Stimulated activated CD4-positive, alpha-beta T cell treated with anti-CD3 and anti-CD28 coated beads, Interleukin-12 subunit alpha, Interleukin-12 subunit beta, amount 100 ng/mL, for 4 hours (primary cell): ENCODE measurements at places on chromosomes 12 and 14.

DNA sequence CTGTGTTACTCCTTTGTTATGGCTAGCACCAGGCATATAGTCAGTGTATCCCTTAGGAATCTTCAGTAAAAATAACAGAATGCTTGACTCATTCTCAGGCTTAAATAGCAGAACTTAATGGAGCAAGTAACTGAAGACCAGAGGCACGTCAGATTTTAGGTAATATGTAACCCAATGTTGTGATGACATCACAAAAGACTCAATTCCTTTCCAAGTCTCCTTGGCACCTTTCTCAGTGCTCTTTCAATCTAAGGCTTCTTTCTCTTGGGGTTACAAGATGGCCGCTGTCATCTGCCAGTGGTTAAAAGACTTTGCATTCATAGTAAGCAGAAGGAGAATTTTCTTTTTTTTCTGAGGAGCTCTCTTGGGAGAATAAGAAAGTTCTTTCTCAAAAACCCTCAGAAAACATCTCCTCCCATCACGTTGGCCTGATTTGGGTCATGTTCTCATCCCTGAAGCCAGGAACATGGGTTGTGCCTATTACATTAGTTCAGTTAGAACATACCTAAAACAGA is 33.4 kb upstream of the DCN start:
- no peak for DNase-seq

DNA sequence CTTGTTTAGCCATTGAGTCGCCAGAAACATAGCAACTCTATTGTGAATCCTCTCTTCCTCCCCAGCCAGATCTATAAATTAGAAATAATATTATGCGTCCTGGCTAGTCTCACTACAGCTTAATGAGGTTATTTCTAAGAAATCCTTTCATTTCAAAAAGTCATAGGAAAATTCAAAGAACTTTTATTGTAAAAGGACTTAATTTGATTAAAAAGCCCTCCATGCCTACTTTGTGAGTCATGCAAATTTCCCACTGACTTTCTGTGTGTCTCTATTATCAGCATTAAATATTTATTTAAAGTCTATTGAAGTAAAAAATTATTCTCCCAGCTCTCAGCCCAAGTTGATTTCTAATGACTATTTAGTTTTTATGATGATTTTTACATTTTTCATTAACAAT is 160.7 kb downstream of the PHLDA1 start:
- no peak for DNase-seq

DNA sequence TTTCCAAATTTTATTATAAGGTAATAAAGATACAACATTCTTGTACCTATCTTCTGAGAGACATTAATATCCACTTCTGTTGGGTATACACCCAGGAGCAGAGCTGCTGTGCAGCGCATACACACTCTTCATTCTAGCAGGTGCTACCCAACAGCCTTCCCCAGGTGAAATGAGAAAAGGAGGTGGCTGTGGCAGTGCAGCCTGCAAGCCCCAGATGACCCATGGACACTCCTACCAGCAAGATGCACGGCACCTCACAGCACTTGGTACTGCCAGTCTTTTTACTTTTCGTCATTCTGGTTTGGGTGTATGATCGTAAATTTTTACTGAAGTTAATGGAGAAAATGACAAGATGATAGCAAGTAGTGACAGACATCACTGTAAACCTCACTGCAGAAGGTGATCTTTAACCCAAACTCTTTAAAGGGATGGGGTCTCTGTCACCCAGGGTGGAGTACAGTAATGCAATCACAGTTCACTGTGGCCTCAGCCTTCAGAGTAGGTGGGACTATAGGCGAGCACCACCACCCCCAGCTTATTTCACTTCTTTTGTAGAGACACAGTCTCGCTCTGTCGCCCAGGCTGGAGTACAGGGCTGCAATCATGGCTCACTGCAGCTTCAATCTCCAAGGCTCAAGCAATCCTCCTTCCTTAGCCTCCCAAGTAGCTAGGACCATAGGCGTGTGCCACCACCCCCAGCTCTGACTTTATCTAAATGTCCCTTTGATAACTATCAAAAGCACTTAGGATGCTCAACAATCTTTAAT is 26.5 kb downstream of the VPS37B start:
- DNase-seq: no peak

DNA sequence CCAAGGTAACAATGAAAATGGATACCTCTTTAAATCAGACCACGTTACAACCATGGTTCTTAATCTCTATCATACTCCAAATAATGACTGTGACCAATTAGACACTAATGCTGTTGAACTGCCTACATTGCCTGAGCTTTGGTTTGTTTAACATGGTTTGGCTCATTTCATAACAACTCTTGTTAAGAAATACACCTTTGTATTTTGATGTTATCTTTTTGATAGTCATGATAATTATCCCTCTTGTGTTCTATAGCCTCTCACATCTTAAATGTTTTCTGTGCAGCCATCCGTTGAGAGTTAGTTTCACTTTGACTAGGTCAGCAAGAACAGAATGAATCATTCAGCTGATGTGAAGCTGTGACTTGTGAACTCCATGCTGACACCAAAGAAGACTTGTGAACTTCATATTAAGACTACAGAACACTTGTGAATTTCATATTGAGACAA is 75.5 kb upstream of the RERGL start:
- no peak for DNase-seq

- DNase-seq: no peak
Measured at GRCh38 chr12:51403159-51403558, 12.0 kb upstream of the GALNT6 start.

DNA sequence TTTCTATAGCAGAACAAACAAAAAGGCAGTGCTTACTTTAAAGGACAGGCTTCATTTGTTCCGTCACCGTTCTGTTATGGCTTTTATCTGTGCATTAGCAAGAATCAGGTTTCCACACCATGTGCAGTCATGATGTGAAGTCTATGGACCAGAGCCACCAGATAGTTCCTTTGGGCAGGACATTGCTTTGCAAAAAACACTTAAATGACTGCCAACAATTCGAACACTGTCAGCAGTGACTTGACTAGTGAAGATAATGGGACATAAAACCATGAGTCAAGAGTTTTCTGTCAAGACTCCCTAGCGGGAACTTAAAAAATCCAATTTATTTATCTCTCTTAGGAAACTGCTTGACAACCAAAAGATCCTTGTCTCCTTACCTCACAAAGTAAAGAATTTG is 80.3 kb downstream of the NKX2-1 start:
- no peak for DNase-seq

DNA sequence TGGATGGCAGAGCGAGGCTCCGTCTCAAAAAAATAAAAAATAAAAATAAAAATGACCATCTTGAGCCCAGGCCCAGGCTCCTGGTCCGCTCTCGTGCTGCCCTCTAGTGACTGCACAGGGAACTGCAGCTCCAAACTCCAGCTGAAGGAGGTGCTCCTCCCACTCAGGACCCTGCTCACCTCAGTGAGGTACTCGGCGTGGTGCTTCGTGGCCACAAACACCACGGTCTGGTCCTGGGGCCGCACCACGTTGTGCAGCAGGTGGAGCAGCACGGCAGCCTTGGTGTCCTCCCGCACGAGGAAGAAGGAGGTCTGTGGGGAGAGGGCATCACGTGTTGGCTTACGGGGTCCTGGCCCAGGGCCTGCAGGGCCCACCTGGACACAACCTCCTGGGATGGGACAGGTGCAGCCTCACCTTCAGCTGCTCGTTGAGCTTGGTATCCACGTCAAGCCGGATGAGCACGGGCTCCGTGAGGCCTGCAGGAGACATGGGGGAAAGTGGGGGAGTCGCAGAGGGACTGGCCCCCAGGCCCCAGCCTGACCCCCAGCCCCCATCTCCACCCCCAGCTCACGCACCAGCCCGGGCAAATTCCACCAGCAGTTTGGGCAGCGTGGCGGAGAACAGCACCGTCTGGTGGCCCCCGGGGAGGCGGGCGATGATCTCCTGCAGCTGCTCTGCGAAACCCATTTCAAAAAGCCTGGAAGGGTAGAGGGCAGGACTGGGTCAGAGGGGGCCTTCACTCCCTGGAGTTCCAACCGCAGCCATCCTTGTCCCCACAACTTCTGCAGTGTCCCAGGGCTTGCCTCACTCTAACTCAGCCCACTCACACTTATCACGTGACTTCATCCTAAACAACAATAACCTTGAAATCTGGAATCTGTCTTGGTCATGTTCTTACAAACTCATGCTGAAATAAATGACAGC is 10.6 kb downstream of the DDX54 start:
- DNase-seq: peak; percentile 79

GRCh38 chr14:50303744-50304471 is 8.1 kb downstream of the L2HGDH start:
- DNase-seq: no peak

- no peak for DNase-seq
Measured at GRCh38 chr12:48197549-48197970, 5.5 kb downstream of the OR10AD1 start.

- no peak for DNase-seq
Measured at GRCh38 chr12:47813511-47814196, 6.0 kb downstream of the HDAC7 start.

DNA sequence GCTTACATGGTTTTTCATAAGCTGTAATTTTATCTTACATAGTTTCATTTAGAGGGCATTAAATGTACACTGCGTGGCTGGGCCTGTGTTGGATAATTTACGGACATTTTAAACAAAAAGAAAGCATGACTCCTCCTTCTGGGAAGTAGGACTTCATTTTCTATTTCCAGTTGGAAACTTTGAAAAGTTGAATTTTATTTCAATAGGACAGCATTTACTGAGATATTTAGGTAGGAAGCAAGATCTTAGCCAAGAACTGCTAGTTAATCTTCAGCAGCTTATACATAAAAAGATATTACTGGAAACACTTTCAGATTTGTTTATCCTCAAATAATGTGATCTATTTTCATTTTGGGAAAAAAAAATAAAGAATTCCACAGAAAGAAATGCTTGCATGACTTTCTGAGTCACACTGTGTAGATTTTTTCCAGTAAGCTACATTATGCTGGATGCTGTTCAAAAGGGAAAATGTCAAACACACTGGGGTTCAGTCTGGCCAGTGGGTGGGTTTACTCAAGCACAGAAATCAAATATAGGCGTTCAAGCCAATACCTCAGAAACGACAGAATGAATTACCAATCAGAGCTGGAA is 239.4 kb upstream of the KRR1 start:
- DNase-seq: no peak

DNA sequence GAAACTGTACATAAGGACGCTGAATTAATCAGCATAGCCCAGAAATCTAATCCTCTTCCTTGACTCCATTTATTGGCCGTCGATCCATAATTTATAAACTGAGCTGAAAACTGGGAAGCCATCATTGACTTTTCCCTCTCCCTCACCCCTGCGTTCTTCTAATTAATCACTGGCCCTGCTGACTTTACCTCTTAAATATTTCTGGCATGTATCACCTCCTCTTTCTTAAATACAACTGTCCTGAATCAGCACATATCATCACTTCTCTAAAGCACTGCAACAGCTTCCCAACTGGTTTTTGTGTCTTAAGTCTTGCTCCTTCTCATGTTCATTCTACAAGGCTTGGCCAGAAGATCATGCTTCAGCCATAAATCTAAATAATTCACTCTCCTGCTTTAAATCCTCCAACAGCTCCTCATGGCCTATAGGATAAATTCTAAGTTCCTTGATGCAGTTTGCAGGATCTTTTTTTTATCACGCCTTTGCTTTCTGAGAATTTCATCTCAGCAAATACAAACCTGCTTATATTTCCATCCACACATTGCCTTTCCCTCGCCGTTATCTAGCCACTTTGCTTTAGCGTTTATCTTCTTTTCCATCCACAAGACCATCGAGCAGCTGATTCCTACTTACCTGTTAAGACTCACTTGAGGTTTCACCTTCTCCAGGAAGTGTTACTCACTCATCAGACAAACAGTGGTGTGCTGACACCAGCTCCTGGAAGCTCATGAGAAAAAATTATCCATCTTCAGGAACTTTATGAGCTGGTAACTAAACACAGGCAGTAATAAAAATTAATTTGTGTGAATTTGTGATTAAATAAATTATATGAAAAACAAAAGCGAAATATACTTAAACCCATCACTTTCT is 295.6 kb upstream of the FLRT2 start:
- DNase-seq: no peak

- no peak for DNase-seq
Measured at GRCh38 chr14:101604228-101604934, 43.1 kb downstream of the DIO3 start.

DNA sequence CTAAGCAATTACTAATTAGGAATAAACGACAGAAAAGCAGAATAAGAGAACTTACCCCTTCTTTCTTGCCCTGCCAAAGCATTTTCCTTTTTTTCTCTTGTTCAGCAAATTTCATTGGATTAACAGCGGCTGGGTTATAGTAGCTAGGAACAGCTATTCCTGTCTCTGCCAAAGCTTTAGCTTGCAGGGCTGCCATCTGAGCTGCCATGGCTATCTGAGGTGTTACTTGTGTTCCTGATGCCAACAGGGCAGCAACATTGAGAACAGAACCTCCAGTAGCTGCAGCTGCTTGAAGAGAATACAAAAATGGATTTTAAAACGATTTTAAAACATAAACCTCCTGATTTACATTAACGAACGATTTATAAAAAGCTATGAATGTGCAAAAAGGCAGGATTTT is 7.4 kb upstream of the ZCCHC8 start:
- no peak for DNase-seq

DNA sequence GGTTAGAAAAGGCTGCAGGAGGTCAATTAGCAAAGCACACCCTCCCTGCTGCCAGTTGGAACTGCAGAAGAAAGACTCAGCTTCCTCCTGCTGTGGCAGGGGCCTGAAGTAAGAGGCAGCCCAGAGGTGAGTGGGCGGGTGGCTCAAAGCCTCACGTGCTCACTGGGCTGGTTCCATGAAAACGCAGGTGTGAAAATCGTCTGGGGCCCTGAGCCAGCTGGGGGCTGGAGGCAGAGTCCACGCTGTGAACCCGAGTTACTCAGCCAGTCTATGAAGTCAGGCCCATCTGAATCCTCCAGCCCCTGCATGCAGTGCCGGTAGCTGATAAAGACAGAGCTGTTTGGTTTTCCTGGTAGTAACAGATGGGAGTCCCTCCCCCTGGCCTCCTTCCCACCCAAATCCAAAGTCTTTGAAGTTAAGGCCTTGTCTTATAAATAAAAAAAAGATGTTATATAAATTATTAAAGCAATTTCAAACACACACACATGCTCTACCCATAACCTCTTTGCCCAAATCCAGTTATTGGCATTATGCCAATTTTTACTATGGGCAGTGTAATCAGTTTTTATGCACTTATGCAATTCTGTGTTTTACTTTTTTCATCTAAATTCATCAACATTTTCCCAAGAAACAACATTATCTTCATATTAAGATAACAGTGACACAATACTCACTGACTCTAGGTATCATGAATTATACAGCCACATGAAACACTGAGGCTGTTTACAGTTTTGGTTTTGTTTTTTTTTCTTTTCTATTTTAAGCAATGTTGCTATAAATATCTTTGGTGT is 57.9 kb upstream of the PNMA1 start:
- DNase-seq: peak; percentile 61
